ENCODE measurements at places on chromosomes 2 and 18. TPM values are rescaled to one million over a fixed set of nuclear protein-coding genes. Genes with fewer than 3 reads are reported as not detected.

DNA sequence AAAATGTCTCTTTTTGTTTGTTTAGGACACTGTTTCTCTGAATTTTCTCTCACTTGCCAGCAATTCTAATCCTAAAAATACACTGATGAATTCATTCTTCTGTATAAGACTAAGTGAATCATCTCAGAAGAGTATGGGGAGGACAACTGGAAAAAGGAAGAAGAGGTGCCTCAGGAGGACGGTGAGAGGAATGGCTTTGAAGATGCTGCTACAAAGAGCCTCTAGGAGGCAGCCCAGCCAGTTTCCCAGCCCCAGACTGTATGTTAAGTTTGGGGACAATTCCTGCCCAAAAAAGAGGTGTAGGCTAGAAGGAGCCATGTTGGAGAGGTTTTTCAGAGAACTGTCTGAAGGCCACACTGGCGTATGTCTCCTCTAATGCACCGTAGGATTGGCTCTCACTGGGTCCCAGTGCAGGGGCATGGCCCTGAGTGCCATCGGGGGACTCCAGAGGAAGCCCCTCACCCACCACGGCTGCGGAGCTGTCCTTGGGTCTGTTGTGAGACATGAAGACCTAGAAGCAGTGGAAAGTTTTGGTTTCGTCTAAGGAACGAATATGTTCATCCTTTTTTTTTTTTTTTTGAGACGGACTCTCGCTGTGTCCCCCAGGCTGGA is 3.1 kb upstream of the SDC1 start:
- no peak for DNase-seq

ELOA2 gene
- total RNA-seq = not detected

DNA sequence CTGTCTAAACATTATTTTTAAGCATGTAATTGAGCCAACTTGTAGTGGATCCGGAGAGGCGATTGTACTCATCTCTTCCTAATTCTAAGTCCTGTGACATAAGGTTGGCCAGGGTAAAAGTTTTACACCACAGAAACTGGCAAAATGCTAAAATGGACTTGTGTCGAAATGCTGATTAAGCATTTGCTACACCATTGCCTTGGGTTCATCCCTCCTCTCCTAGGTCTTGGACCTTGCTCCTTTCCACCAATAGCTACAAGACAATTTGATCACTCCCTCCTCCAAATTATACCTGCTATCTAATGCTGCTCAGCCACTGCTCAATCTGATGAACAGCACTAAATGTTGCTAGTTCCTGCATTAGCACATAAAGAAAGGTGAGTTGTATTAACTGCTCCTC is 132.7 kb upstream of the EPC2 start:
- DNase-seq = no peak

SALL3 gene
- total RNA-seq = 5.3 TPM

- no peak for DNase-seq
Observed at GRCh38 chr18:37042381-37042780, 213.5 kb downstream of the KIAA1328 start.

SCN2A gene
- 160 TPM for total RNA-seq

GRCh38 chr2:69213782-69214181 is 173.2 kb downstream of the GFPT1 start:
- DNase-seq = no peak

DNA sequence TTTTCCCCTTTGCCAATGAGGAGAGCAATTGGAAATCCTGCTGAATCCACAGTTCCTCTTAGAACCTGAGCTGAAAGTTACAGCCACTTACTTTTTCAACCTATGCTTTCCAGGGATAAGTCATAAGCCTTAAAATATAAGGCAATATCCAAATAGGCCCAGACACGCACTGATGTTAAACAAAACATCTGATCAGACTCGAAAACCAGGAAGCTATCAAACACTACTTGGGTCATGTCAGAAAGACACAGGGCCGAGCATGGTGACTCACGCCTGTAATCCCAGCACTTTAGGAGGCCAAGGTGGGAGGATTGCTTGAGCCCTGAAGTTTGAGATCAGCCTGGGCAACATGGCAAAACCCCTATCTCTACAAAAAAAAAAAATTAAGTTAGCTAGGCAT is 192.1 kb downstream of the SP3 start:
- no peak for DNase-seq

DNA sequence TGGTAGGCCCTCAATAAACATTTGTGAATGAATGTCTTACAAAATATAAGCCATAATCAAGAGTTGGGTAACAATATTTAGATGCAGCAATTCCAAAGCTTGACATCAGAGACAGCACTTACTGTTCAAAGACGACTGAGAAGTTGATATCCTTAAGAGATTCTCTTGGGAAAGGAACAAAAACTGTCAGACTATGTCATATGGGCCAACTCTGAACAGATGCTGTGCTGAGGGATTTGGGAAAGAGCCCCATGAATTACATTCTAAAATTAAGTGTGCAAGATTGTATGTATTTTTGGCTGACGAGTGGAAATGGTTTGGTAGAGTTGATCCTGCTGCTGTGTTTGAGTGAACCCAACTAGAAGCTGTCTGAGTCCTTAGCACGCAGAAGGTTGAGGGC is 250.7 kb upstream of the LINC00305 start:
- no peak for DNase-seq

DNA sequence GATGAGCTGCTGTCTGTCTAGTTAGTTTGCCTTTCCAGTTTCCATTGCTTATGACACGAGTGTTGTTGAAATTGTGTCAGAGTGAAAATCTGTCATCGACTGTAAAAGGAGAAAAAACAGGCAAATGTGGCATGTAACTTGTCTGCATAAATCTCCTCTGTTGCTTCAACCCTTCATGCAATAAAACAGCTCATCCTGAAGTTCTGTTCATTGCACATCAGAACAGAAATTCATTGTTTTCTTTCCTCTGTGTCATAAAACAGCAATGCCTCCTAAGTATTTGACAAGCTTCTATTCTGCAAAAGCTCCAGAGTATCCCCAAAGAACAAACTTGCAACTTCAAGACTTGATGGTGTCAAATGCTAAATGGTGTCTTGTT is 432.1 kb downstream of the MEIS1 start:
- no peak for DNase-seq

GRCh38 chr2:45220227-45220626 is 211.0 kb upstream of the SIX2 start:
- DNase-seq = no peak

- no peak for DNase-seq
Observed at GRCh38 chr2:10170256-10170655, 47.7 kb downstream of the RRM2 start.

DNA sequence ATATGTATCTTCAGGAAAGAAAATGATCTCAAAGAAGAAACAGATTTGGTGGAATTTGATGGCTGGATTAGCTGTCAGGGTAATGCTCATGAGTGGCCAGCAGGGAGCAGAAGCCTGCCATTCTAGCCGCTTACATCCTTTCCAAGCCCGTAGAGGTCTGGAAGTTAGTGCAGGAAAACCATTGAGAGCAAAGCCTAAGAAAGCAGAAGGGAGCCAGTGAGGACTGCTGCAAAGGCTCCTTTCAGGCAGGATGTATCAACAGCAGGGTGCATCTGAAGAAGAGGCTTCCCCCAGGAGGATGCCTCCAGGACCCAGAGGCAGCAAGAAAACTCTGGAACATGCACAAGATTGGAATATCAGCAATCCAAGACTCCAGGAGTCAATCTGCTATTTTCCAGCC is 22.9 kb upstream of the LBH start:
- DNase-seq = no peak

TUBB8B gene
- not detected for total RNA-seq

TEX44 gene
- not detected for total RNA-seq

- no peak for DNase-seq
Observed at GRCh38 chr2:230636684-230637271, 75.9 kb upstream of the CAB39 start.

CDK15 gene
- 0.82 TPM for total RNA-seq

- no peak for DNase-seq
Observed at GRCh38 chr18:10023853-10024570, 110.2 kb downstream of the VAPA start.

DNA sequence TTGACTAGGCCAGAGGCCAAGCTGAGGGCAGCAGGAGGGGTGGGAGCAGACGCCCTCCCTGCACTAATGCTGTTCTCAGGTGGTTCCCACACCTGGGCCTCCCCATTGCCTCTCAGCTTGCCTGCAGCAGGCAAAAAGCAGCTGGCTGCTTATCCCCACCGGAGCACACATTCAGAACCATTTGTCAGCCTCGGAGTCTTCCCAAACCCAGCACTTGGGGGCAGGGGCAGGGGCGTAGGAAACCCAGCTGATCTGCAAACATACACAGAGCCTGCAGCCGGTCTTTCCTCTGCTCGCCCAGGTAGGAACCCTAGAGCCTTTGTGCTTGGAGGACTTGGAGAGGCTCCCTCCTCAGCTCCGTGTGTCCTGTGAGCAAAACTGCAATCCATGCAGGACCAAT is 249.8 kb downstream of the CYP26B1 start:
- DNase-seq = no peak

DNA sequence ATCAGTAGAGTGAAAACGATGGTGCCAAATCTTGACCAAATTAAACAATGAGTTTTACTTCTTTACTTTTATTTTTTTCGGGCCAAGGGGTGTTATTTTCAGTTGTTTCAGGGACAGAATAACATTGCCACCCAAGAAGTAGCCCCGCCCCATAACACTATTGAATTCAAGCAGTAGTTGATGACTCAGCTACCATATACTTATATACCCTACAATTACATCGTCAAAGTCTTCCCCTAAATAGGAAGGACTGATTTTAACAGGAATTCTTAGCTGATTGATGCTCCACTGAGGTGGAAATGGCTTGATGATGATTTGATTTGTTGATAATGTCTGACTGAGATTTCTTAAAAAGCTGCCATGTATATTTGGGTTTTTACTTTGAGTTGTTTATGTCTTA is 24.7 kb downstream of the LYPD6B start:
- no peak for DNase-seq

DNA sequence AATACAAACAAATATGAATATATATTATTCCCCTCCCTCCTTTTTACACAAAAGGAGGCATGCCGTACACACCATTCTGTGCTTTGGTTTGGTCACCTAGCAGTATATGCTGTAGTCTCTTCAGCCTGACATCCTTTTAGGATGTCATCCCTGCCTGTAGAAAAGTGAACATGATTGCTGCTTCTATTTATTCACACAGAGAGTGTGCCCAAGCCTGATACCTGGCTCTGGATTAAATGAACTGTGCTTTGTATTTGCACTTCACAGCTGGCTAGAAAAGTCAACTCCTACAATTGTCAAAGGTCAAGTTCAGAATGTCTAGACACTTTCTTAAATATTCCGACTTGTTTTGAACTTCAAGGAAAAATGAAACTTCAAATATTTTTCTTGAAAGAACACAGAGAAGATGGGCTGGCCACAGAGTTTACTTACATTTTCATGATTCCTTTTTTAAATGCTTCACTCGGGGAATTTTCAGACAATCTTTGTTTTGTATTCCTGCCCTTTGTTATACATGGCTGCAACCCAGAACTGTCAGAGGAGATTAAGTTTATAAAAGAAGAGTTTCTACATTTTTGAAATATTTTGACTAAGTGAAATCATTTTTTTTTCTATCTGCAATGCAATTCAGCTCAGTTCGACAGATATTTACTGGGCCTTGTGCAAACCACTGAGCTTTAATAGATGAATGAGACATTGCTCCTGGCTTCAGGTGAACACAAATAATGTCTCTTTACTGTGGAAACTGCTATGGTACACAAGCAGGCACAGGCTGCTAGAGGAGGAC is 33.5 kb downstream of the DAPL1 start:
- no peak for DNase-seq

- no peak for DNase-seq
Observed at GRCh38 chr2:16630463-16630862, 35.2 kb downstream of the CYRIA start.

- no peak for DNase-seq
Observed at GRCh38 chr2:102116630-102117471, 25.7 kb upstream of the IL1R1 start.

- no peak for DNase-seq
Observed at GRCh38 chr2:51031021-51031780, 731 bp downstream of the NRXN1 start.

LBX2 gene
- not detected for total RNA-seq

SERPINB10 gene
- 0.41 TPM for total RNA-seq

CFAP65 gene
- 0.82 TPM for total RNA-seq

GRCh38 chr2:76393356-76393755 is 682.6 kb upstream of the GCFC2 start:
- DNase-seq = no peak

PTPRN gene
- 24.5 TPM for total RNA-seq

DNA sequence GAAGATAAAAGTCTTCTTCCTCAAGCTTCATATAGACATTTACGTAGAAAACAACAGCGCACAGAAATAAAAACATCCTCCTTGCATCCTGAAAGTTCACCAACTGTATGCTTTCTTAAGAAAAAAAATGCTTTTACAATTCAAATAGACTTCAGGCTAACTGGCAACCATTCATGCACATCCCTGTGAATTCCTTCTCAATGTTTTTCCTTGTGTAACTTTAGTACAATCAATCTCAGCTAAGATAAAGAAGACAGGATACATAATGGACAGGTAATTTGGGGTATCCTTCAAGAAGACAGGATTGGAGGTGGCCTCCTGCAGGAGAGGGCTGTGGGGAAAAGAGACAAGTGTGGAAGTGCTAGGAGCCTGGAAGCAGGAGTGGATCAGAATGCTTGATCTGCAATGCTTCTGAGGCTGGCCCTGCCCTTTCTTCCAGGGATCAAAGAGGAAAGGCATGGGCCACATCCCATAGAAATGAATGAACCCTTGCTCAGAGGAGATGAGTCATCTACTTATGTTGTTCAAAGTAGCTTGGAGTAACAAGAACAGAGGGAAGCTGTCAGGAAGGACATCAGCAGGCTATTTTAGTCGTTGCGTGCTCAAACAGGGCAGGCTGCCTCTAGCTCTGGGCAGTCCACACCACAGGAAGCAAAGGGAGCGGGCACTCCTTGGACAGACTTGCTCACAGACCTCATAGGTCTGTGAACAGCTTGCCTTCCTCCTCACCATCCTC is 126.6 kb downstream of the TMEM131 start:
- DNase-seq = peak; percentile 28

DNA sequence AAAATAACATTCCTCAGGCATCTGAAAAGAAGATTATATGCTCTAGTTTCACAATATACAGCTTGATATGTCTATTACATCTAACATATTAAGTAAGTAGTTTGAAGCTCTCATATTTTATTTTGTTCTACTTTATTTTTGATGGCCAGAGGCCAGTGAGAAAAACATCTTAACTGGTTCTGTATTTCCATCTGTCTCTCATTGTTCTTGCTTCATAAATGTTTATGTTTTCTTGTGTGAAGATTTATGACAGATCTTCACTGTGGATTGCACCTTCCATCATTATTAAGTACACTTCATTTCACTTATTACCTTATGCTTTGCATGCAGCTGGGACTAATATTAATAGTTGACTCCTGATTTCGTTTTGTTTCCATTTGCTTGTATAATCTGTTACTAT is 511.2 kb downstream of the TSN start:
- no peak for DNase-seq

Measured in frontal cortex (tissue), 4 donors.